ENCODE measurements at places on chromosomes 1 and 21. TPM values are rescaled to one million over a fixed set of nuclear protein-coding genes. Genes with fewer than 3 reads are reported as not detected.

- H3K27ac ChIP-seq: no peak overlapping the region
- H3K36me3 ChIP-seq: no peaks in the 10 kb centered on the region
- H3K4me1 ChIP-seq: no peaks in the 10 kb centered on the region
- DNase-seq: no peak
- H3K4me3 ChIP-seq: no peak overlapping the region
- H3K27me3 ChIP-seq: no peaks in the 10 kb centered on the region
Observed at GRCh38 chr1:60390593-60391282, 317.2 kb upstream of the C1orf87 start.

DNA sequence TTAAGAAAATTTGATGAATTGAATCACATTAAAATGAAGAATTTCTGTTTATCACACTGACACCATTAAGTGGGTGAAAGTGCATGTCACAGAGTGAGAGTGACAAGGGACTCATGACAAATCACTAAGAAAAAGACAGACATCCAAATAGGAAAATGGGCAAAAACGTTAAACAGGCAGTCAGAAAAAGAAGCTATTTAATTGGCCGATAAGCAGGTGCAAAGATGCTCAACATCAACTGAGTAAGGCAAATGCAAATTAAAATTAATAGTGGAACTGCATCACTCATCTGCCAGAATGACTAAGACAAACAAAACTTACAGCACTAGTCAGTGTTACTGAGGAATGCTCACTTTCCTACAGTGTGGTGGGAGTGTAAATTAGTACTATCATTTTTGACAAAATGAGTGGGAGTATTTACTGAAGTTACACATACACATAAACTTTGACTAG is 39.2 kb upstream of the RUNX1 start:
- no peak overlapping the region for H3K4me3 ChIP-seq
- peaks cover 10% of the 10 kb centered on the region for H3K4me1 ChIP-seq
- H3K36me3 ChIP-seq: no peaks in the 10 kb centered on the region
- peak; percentile 46 for DNase-seq
- no peaks in the 10 kb centered on the region for H3K27me3 ChIP-seq

- H3K4me1 ChIP-seq: no peaks in the 10 kb centered on the region
- no peak overlapping the region for H3K27ac ChIP-seq
- DNase-seq: no peak
- no peaks in the 10 kb centered on the region for H3K36me3 ChIP-seq
- H3K27me3 ChIP-seq: no peaks in the 10 kb centered on the region
Observed at GRCh38 chr1:104987210-104987609, 1237.5 kb downstream of the AMY1C start.

The CD1B gene
- total RNA-seq: not detected

DNA sequence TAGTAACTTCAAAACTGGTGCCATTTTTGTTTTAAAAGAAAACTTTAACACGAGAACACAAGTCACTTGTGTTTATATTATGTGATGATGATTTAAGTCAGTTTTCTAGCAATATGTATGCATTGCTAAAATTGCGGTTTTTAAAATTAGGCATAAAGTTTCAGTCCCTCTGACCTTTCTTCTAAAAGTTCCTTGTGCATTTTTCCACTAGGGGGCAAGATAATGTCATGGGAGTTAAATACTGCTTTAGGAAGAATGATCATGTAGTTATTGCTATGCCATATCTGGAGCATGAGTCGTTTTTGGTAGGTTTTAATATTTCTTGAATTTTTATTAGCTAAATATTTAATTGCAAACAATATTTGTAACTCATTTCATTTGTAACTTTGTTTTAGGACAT is 10.7 kb downstream of the CDC7 start:
- no peaks in the 10 kb centered on the region for H3K4me1 ChIP-seq
- DNase-seq: peak; percentile 68
- H3K27me3 ChIP-seq: no peaks in the 10 kb centered on the region
- H3K36me3 ChIP-seq: no peaks in the 10 kb centered on the region
- no peak overlapping the region for H3K27ac ChIP-seq
- H3K4me3 ChIP-seq: no peak overlapping the region

DNA sequence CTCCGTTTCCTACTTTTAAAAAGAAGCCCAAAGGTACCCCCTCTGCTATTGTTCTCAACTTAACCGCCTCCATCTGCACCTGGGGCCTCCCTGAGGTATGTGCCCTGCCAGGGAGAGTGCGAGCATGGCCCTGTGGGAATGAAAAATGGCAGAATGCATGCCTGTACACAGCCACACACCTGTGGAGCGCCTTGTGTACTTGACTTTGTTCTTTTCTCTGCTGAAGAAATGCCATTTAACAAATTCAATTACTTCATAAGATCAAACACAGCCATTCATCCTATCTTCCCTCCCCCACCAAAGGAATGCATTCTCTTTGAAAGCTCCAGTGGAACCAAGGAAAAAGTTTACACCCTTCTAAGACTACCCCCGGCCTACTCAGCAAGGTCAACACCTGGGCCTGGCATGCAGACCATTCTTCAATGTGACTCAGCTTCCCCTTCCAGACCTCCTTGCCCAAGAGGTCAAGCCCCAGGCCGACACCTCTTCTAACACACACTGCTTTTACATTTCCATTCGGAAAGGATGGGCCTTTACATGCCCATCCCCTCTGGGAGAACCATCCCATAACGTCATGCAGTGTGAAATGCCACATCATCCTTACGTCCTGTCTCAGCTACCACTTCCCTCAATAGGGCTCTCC is 123.7 kb downstream of the SMYD2 start:
- H3K36me3 ChIP-seq: peaks cover 17% of the 10 kb centered on the region
- H3K4me3 ChIP-seq: no peak overlapping the region
- peak; percentile 75 for DNase-seq
- peaks cover 18% of the 10 kb centered on the region for H3K4me1 ChIP-seq
- H3K27ac ChIP-seq: peak overlapping the region; percentile 86

DNA sequence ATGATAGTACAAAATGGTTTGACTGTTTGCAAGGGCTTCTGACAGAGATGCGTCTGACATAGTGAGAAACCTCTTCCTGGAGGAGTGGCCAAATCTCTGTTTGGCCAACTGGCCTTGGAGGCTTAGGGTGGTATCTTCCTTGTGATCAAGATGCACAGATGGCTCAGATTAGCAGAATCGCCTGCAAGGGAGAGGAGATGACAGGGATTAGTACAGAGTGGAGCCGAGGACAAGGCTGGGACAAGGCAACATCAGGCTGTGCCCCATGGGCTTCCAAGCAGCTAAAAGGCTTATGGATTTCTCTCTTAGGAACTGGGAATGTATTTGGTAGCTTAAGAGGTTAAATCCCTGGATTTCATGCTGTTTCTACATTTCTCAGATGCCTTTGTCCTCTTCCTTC is 379.1 kb downstream of the SIPA1L2 start:
- H3K4me1 ChIP-seq: no peaks in the 10 kb centered on the region
- H3K27me3 ChIP-seq: peaks cover 2% of the 10 kb centered on the region
- no peak overlapping the region for H3K27ac ChIP-seq
- H3K36me3 ChIP-seq: no peaks in the 10 kb centered on the region

The PAQR7 gene
- total RNA-seq: 8.3 TPM

GRCh38 chr21:34986561-34987500 is 62.3 kb downstream of the RUNX1 start:
- no peak overlapping the region for H3K27ac ChIP-seq
- no peaks in the 10 kb centered on the region for H3K27me3 ChIP-seq
- H3K4me3 ChIP-seq: no peak overlapping the region
- DNase-seq: peak; percentile 81
- H3K36me3 ChIP-seq: no peaks in the 10 kb centered on the region

GRCh38 chr1:67809887-67810286 is 23.4 kb downstream of the GNG12 start:
- no peaks in the 10 kb centered on the region for H3K27me3 ChIP-seq
- no peak for DNase-seq
- H3K4me3 ChIP-seq: no peak overlapping the region
- peaks cover 12% of the 10 kb centered on the region for H3K4me1 ChIP-seq

DNA sequence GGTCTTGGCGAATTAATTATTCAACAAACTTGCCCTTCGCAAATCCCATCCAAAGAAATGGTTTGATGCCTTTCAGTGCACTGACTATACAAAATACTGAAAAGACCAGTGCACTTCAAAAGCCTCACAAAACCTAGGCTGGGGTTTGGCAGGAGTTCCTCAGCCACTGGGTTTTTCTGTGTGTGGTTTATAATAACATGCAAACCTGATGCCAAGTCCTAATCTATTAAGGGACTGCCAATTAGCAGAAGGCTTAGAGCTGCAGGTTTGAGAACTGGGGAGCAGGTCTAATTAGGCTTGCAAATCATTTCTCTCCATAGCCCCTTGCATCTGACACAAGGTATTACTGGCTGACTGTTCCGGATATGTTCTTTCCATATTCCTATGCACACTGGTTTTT is 27.7 kb downstream of the PLPP3 start:
- DNase-seq: no peak
- peaks cover 38% of the 10 kb centered on the region for H3K36me3 ChIP-seq
- no peak overlapping the region for H3K4me3 ChIP-seq
- peaks cover 7% of the 10 kb centered on the region for H3K4me1 ChIP-seq

GRCh38 chr1:88698764-88699163 is 14.7 kb downstream of the PKN2 start:
- peaks cover 10% of the 10 kb centered on the region for H3K4me1 ChIP-seq
- no peaks in the 10 kb centered on the region for H3K36me3 ChIP-seq
- DNase-seq: no peak
- H3K27me3 ChIP-seq: no peaks in the 10 kb centered on the region

GRCh38 chr1:77514921-77515776 is 167.3 kb downstream of the ZZZ3 start:
- no peaks in the 10 kb centered on the region for H3K36me3 ChIP-seq
- peak overlapping the region; percentile 94 for H3K27ac ChIP-seq
- peak; percentile 54 for DNase-seq
- no peak overlapping the region for H3K4me3 ChIP-seq
- no peaks in the 10 kb centered on the region for H3K27me3 ChIP-seq

- no peaks in the 10 kb centered on the region for H3K4me1 ChIP-seq
- no peak overlapping the region for H3K27ac ChIP-seq
- H3K27me3 ChIP-seq: no peaks in the 10 kb centered on the region
- no peaks in the 10 kb centered on the region for H3K36me3 ChIP-seq
Observed at GRCh38 chr1:170209125-170209524, 63.4 kb downstream of the NTMT2 start.

The KLHL12 gene
- total RNA-seq: 38.4 TPM

DNA sequence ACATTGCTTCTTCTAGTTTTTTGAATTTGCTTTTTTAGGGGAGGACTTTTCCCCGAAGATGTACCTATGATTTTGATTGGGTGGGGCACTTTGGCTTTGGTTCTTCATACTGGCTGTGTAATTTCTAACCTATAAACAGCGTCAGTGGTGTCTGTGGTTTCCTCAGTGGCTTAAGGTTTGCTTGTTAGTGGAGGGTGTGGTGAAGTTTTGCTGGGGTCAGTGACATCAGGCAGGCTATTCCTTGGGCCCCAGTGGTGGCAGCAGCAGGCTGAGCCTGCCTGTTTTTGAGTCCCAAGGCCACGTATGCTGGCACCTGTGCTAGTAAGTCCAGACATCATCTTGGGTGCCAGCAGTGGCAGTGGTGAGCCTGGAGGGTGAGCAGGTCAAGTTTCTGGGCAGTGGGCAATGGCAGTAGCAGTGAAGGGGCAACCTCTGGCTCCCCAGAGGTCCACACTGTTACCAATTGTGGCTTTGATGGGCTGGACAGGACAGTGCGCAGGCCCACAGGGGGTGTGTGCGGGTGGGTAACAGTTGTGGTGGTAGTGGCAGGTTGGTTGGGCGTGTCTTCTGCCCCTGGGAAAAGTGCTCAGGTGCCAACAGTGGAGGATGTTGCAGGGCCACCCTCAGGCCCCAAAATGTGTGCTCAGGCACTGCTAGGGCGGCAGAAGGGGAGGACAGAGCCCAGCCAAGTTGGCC is 54.9 kb upstream of the B3GALT2 start:
- no peak for DNase-seq
- H3K27me3 ChIP-seq: no peaks in the 10 kb centered on the region
- H3K27ac ChIP-seq: no peak overlapping the region
- H3K4me1 ChIP-seq: no peaks in the 10 kb centered on the region

GRCh38 chr1:27652111-27652864 is 17.3 kb upstream of the FGR start:
- no peak for DNase-seq
- H3K27ac ChIP-seq: no peak overlapping the region
- no peaks in the 10 kb centered on the region for H3K36me3 ChIP-seq
- H3K27me3 ChIP-seq: no peaks in the 10 kb centered on the region
